ENCODE measurements at places on chromosomes 16 and 17. TPM values are rescaled to one million over a fixed set of nuclear protein-coding genes. Genes with fewer than 3 reads are reported as not detected.

TVP23B gene
- total RNA-seq, result 70.6 TPM

CHRNB1 gene
- 7.1 TPM for total RNA-seq

TRAF4 gene
- 27.1 TPM for total RNA-seq

GNG13 gene
- total RNA-seq, result not detected

ZNF785 gene
- 6.8 TPM for total RNA-seq

BCO1 gene
- under 0.01 TPM for total RNA-seq

DBNDD1 gene
- 2.6 TPM for total RNA-seq

FOXC2 gene
- total RNA-seq, result 4.1 TPM

ABCC3 gene
- 4.0 TPM for total RNA-seq

CCL8 gene
- 1.2 TPM for total RNA-seq

ZDHHC1 gene
- total RNA-seq, result 4.3 TPM

CHST4 gene
- total RNA-seq, result not detected

ZKSCAN2 gene
- 3.3 TPM for total RNA-seq

CD300LG gene
- total RNA-seq, result not detected

EVPL gene
- total RNA-seq, result not detected

AMZ2 gene
- total RNA-seq, result 48.1 TPM

RAD51D gene
- total RNA-seq, result 8.4 TPM

ITGAL gene
- under 0.01 TPM for total RNA-seq

NPW gene
- 0.23 TPM for total RNA-seq

GLG1 gene
- total RNA-seq, result 156 TPM

BICDL2 gene
- under 0.01 TPM for total RNA-seq

KRT25 gene
- not detected for total RNA-seq

PPP1R27 gene
- total RNA-seq, result 0.15 TPM

PERCC1 gene
- total RNA-seq, result not detected

VMP1 gene
- 227 TPM for total RNA-seq

GRB7 gene
- total RNA-seq, result 0.60 TPM

KIF19 gene
- not detected for total RNA-seq

LRRC45 gene
- total RNA-seq, result 11.9 TPM

ZC3H7A gene
- 21.8 TPM for total RNA-seq

MTMR4 gene
- total RNA-seq, result 84.6 TPM

ST6GALNAC2 gene
- total RNA-seq, result 0.23 TPM

SOX8 gene
- not detected for total RNA-seq

KRTAP4-3 gene
- not detected for total RNA-seq

COPZ2 gene
- total RNA-seq, result 130 TPM

PMP22 gene
- 260 TPM for total RNA-seq

ZP2 gene
- total RNA-seq, result not detected

CD300H gene
- not detected for total RNA-seq

GSG1L2 gene
- not detected for total RNA-seq

TBX2 gene
- total RNA-seq, result 3.5 TPM

DHRS7C gene
- not detected for total RNA-seq

DRC7 gene
- total RNA-seq, result 0.23 TPM

DYNLL2 gene
- total RNA-seq, result 24.9 TPM

SUMO2 gene
- total RNA-seq, result 148 TPM

TEKT1 gene
- not detected for total RNA-seq

EPX gene
- total RNA-seq, result not detected

C1QTNF8 gene
- not detected for total RNA-seq

CHTF8 gene
- 42.8 TPM for total RNA-seq

TNS4 gene
- not detected for total RNA-seq

COQ7 gene
- total RNA-seq, result 19.4 TPM

RNF167 gene
- total RNA-seq, result 13.3 TPM

TAT gene
- not detected for total RNA-seq

C16orf86 gene
- total RNA-seq, result 3.6 TPM

TPSB2 gene
- total RNA-seq, result not detected

ESRP2 gene
- under 0.01 TPM for total RNA-seq

DPEP3 gene
- total RNA-seq, result not detected

EXOC3L1 gene
- total RNA-seq, result not detected

CALB2 gene
- 0.08 TPM for total RNA-seq
